ENCODE measurements at places on chromosomes 11 and 22.
A peak's percentile ranks its signal among the peaks of the same experiment; 100 is the strongest.

DNA sequence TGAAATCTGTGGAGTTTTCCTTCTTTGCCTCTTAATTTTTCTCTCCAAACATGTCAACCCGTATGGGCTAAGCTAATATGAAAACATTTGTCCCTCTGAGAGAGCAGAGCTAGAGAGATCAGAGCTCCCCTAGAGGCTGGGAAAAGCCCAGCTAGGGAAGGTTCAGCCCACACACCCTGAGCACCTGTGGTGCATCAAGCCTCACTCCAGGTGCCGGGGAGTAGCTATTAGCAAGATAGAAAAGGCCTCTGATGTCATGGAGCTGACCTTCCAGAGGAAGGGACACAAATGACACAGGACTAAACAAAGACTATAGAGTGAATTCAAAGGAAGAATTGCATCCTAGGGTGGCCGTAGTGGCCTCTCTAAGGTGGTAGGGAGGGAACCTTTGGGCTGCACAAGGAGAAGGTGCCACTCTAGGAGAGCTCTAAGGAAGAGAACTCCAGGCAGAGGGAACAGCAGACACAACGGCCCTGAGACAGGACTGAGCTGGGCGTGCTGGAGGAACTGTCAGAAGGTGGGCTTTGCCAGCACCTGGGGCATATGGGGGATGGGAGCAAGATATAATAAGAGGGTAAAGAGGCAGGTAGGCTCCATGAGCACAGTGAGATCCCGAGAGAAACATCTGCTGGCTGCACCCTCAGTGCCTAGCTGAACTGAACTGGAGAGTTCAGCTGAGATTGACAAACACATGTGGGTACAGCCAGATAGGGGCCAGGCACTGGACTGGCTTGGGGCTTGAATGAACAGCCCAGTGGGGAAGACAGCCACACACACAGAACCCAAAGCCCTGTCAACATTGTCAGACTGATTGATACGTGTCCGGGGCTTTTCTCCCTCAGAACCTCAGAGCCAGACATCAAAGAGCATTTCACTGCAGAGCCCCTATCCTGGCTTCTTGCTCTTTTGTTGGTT is 65.5 kb upstream of the DRD2 start:
- no peaks in the 10 kb centered on the region for H3K36me3 ChIP-seq
- no peak overlapping the region for H3K27ac ChIP-seq
- no peak overlapping the region for H3K4me3 ChIP-seq

GRCh38 chr11:60984636-60985035 is 13.2 kb downstream of the CD6 start:
- peak overlapping the region; percentile 92 for H3K27ac ChIP-seq
- no peak for DNase-seq
- H3K27me3 ChIP-seq, result no peaks in the 10 kb centered on the region
- peaks cover 61% of the 10 kb centered on the region for H3K36me3 ChIP-seq
- H3K4me1 ChIP-seq, result peaks cover 74% of the 10 kb centered on the region
- H3K4me3 ChIP-seq, result peak overlapping the region; percentile 63

DNA sequence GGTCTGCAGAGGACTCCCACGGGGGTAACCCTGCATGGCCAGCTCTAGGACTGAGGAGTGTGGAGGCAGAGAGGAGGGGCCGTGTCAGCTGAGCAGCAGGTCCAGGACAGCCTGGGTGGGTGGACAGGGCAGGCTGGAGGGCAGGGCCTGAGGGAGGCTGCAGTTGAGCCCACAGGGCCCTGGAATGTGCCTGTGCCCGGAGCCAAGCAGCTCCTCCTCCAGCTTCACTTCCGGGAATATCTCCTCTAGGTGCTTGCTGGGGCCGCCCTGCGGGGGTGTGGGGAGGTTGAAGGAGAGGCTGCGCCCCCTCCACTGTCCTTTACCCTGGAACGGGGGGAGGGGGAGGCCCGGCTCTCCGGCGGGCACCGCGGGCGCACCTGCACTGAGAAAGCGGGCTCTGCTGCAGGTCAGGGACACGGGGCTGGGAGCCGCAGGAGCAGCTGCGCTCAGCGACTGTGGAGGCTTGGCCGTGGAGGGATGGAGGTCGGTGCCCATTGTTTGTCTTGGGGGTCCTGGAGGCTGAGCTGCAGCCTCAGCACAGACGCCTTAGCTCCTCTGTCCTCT is 1293.2 kb downstream of the BRD1 start:
- no peak for DNase-seq
- no peak overlapping the region for H3K4me3 ChIP-seq
- no peak overlapping the region for H3K27ac ChIP-seq

- H3K36me3 ChIP-seq, result peaks cover 61% of the 10 kb centered on the region
- H3K4me1 ChIP-seq, result peaks cover 67% of the 10 kb centered on the region
- no peak for DNase-seq
- peak overlapping the region; percentile 98 for H3K27ac ChIP-seq
These were observed 1.4 kb downstream of the XBP1 start for GRCh38 chr22:28798810-28799605.

GRCh38 chr11:72441752-72442207 is 7.4 kb upstream of the CLPB start:
- no peaks in the 10 kb centered on the region for H3K36me3 ChIP-seq
- H3K27ac ChIP-seq, result no peak overlapping the region
- H3K27me3 ChIP-seq, result no peaks in the 10 kb centered on the region
- peaks cover 6% of the 10 kb centered on the region for H3K4me1 ChIP-seq

DNA sequence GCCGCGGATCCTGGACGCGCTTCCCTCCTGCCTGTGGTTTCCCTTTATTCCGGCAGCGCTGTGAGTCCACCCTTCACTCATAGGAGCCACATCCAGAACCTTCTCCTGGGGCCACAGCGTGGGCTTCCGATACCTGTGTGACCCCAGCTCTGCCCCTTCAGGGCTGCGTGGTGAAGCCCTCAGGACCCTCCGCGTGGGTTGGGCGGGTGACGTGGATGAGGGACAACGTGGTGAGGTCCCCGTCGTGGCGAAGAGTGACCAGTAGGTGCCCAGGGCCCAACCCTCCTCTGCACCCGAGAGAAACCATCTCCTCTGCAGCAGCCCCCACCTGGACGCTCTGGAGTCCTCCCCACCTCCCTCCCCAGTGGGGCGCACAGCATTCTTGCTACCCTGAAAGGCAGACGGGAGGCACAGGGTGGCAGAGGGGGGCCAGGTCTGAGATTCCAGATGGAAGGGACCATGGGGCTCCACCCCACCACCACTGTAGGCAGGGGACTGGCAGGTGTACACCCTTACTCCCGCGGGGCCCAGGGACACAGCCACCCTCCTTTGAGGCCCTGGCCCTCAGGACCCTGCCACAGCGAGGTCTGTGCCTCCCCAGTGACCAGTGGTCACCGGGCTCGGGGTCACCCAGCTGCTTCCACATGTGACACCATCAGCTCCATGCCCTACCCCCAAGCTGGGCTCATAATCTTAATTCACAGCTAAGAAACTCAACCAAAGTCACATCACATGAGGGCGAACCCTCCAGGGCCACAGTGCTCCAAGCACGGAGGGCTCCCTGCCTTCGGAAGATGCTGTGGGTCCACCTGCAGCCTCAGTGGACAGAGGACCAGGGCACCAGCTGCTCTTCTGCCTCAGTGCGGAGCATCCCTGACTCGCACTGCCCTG is 3.4 kb upstream of the ZBED4 start:
- H3K27me3 ChIP-seq, result no peaks in the 10 kb centered on the region
- peaks cover 18% of the 10 kb centered on the region for H3K4me1 ChIP-seq
- no peak overlapping the region for H3K27ac ChIP-seq
- peaks cover 6% of the 10 kb centered on the region for H3K36me3 ChIP-seq
- no peak for DNase-seq

GRCh38 chr11:17629113-17629512 is 82.1 kb downstream of the OTOG start:
- H3K36me3 ChIP-seq, result peaks cover 1% of the 10 kb centered on the region
- H3K27me3 ChIP-seq, result peaks cover 67% of the 10 kb centered on the region
- H3K4me3 ChIP-seq, result no peak overlapping the region
- no peaks in the 10 kb centered on the region for H3K4me1 ChIP-seq
- DNase-seq, result no peak
- H3K27ac ChIP-seq, result no peak overlapping the region

DNA sequence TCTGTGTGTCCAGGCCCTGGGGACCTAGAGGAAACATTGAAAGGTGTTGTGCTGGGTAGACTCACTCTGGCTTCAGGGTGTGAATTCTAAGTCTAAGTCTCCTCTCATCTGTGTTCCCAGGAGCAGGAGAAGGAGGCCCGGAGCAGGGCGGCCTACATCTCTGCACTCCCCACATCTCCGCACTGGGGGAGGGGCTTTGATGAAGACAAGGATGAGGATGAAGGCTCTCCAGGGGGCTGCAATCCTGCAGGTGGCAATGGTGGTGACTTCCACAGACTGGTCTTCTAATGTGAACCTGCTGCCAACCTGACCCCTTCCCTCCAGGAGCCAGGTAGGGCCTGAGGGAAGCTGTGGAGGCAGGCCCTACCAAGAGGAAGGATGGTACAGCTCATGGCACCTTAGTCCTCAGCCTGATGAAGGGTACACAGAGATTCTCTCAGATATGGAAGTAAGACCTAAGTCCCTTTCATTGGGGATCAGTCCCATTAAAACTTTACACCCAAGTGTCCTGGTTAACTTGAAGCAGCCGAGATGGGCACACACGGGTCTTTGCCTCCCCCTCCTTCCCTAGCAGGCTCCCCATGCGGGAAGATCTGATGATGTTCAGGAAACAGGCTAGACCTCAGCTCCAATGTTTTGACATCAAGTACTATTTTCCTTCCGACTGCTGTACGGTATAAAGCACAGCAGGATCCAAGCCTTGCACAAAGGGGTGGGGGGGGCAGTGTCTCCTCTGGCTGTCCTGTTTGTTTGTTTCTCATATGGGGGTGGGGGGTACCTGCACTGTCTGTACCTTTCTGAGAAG is 25.0 kb downstream of the USP35 start:
- no peak for DNase-seq
- H3K27me3 ChIP-seq, result no peaks in the 10 kb centered on the region
- H3K27ac ChIP-seq, result no peak overlapping the region
- no peak overlapping the region for H3K4me3 ChIP-seq
- H3K4me1 ChIP-seq, result peaks cover 12% of the 10 kb centered on the region

- no peak overlapping the region for H3K27ac ChIP-seq
- no peaks in the 10 kb centered on the region for H3K27me3 ChIP-seq
- no peak for DNase-seq
- H3K4me1 ChIP-seq, result no peaks in the 10 kb centered on the region
- H3K4me3 ChIP-seq, result no peak overlapping the region
These were observed 4.6 kb downstream of the PRR5L start for GRCh38 chr11:36300650-36301049.

DNA sequence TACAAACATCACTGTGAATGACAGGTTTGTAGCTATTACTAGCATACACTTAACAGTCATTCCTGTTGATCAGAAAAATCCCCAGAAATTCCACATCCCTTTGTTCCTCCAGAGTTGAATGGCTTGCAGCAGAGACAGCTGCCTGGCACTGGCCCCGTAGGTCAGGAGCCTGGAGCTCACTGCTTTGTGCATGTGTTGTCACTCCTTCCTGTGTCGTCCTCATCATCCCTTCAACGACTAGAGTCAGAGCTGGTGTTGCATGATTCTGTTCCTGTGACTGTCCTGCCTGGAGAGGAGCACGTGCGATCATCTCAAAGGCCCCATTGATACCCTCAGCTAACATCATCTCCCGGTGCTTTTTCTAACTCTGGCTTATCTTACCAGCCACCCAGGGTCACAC is 58.3 kb downstream of the LDLRAD3 start:
- H3K36me3 ChIP-seq, result peaks cover 2% of the 10 kb centered on the region
- H3K27ac ChIP-seq, result no peak overlapping the region
- DNase-seq, result no peak
- no peaks in the 10 kb centered on the region for H3K4me1 ChIP-seq
